ENCODE measurements at places on chromosomes 7 and 10.

DNA sequence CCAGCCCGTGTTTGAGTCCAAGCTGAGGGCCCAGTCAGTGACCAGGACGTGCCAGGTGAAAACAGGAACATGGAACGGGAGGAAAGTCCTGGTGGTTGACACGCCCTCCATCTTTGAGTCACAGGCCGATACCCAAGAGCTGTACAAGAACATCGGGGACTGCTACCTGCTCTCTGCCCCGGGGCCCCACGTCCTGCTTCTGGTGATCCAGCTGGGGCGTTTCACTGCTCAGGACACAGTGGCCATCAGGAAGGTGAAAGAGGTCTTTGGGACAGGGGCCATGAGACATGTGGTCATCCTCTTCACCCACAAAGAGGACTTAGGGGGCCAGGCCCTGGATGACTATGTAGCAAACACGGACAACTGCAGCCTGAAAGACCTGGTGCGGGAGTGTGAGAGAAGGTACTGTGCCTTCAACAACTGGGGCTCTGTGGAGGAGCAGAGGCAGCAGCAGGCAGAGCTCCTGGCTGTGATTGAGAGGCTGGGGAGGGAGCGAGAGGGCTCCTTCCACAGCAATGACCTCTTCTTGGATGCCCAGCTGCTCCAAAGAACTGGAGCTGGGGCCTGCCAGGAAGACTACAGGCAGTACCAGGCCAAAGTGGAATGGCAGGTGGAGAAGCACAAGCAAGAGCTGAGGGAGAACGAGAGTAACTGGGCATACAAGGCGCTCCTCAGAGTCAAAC lies 5.2 kb downstream of the GIMAP5 start:
- DNase-seq = no peak

DNA sequence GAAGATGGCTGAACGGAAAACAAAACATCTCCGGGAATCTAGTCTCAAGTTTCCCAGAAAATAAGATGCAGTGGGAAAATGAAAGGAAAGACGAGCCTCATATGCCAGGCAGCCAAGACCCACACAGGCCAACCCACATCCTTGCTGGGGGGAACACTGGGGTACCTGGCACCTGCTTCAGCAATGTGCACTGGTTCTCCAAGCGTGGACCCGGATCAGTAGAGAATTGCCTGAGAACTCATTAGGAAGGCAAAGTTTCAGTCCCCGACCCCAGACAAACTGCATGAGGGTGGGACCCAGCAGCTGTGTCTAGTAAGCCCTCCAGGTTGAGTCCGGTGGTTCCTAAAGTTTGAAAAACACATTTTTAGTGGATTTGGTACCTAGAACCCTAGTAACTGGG lies 18.4 kb downstream of the FAM53B start:
- no peak for DNase-seq

- no peak for DNase-seq
Measured at GRCh38 chr7:99848420-99849216, 20.8 kb downstream of the CYP3A43 start.

GRCh38 chr10:114801411-114801813 lies 20.2 kb upstream of the FHIP2A start:
- DNase-seq = no peak

DNA sequence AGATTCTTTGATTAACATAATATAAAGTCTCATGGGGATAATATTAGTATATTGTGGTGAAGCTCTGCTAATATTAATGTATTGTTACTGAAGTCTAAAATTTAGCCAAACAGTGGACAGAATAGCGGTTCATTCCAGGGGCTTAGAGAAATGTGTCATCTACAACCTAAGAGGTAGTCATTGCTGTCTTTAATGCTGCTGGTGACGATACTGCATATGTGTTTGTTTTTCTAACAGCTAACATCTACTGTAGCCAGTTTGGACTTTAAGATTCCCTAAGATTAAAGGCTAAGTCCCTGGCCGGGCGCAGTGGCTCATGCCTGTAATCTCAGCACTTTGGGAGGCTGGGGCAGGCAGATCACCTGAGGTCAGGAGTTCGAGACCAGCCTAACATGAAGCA lies 102.0 kb upstream of the SAMD8 start:
- no peak for DNase-seq

DNA sequence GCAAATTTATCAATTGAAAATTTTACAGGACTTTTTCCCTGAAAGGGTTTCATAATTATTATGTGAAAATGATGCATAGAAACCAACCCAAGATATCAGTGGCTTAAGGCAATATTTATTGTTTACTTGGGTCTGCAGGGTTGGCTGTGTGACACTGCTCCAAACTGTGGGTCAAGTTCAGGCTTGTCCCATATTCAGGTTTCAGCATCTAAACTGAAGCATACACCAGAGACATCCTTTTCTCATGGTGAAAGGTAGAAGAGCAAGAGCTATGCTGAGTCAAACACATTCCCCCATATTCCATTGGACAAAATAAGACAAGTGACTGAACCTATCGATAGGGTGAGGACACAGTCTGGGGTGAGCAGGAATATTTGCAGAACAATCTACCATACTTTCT lies 110.9 kb downstream of the MAPK8 start:
- DNase-seq = no peak

DNA sequence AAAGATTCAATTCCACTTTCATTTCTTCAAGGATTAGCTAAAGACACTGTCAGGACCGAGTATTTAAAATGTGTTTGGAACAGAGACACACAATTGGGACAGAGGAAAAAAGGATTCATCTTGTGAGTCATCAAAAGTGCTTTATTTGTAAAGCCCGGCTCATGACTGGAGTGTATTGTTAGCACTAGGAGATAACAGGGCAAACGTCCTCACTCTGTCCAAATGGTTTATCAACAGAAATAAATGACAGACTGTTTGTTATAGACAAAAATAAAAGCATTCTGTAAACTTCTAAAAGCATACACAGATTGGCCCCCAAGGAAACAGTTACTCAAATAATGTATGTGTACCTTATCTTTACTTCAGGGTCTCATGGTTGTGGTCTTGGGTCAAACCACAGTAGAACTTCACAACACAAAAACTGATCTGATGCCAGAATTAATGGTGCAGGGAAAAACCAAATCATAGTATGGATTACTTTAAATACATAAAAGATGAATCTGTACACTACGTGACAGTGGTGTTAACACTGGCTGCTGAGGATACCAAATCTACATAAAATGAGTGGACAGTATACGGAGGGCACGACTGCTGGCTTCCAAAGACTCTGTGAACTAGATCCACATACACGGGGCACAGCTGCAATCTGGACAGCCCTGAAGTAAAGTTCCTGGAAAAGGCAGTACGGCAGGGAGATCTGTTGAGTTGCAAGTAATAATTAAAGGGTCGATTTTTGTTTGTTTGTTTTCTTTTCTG lies 179.4 kb downstream of the PIP4K2A start:
- DNase-seq = no peak

DNA sequence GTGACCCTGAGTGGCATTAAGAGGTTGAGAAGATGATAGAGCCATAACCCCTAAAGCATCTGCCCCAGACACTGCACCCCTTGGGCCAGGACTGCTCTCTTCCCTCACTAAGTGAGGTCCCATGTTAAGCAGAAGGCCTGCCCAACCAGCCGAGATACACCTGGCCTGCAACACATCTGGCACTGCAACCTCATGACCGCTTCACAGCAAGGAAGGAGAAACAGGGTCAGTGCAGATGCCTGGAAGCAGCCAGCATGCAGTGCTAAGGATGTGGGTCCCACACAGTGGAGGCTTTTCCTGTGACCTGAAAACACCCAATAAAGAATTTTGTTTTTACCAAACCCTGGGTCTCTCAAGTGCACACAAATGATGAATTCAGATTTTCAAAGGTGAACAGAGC lies 7.4 kb downstream of the NOD1 start:
- DNase-seq = no peak

GRCh38 chr10:28181478-28182096 lies 121.3 kb downstream of the MPP7 start:
- DNase-seq = no peak

DNA sequence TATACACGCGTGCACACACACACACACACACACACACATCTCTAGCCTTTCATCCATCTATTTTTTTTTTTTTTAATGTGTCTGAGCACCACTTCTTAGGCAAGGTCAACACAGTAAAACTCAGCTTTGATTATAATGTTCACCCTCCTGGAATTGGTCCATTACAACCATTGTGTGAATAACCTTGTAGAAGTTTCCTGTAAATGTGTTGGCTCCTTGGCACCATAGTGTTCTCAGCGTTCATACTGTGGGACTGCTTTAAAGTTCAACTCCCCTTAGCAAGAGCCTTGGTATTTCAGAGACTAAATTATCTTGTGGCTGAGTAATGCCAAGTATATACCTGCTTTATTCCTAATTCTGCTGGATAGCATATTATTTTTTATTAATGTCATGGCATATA lies 106.3 kb upstream of the PRPS1L1 start:
- DNase-seq = no peak

- DNase-seq = no peak
Measured at GRCh38 chr7:135210888-135211178, 493 bp downstream of the WDR91 start.

DNA sequence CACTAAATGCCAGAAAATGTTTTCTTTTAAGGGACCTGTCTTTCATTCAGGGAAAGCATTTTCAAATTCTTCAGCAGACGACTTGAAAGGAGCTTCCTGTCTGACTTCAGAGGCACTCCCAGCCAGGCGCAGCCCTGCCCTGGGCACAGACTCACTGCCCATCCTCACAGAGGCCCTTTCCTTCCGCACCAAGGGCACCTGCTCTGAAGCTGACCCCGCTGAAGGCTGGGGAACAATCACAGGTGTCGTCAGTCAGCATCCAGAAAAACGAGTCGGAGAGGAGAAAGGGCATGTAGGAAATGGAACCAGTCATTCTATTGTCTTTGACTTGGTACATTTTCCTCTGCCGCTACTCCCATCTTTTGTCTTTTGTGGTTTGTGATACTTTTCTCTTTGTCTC lies 125.3 kb upstream of the PARD3 start:
- DNase-seq = no peak

DNA sequence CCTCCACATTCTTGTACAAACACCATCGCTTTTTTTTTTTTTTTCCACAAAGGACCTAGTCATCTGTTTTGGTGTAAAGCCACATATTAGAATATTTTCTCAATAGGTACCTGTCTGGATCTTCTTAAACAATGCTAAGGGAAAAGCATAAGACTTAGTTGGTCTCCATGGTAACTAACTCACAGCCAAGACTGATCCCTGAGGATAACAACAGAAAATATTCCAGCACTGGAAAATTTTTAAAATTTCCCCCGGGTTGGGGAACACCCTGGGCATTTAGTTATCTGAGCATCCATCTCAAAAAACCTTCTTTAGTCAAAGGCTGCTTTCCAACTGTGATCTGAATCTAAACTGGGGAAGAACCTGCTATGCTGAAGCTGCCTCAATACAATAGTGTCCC lies 43.7 kb upstream of the CCDC6 start:
- DNase-seq = no peak

DNA sequence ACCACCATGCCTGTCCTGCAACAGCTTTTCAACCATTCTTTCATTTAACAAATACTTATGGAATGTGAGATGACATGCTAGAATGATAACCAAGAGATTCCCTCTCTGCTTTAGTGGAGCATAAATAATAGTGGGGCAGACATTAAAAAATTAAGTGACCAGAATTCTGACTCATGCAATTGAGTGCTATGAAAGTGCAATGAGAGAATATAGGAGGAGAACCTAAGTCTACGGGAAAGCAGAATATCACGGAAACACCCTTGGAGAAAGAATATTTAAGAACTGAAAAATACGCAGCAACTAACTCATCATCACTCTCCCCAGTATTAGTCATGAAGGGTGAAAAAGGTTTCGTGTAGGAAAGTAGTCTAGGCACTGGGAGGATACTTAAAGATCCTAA lies 7.1 kb downstream of the KIF5B start:
- no peak for DNase-seq

DNA sequence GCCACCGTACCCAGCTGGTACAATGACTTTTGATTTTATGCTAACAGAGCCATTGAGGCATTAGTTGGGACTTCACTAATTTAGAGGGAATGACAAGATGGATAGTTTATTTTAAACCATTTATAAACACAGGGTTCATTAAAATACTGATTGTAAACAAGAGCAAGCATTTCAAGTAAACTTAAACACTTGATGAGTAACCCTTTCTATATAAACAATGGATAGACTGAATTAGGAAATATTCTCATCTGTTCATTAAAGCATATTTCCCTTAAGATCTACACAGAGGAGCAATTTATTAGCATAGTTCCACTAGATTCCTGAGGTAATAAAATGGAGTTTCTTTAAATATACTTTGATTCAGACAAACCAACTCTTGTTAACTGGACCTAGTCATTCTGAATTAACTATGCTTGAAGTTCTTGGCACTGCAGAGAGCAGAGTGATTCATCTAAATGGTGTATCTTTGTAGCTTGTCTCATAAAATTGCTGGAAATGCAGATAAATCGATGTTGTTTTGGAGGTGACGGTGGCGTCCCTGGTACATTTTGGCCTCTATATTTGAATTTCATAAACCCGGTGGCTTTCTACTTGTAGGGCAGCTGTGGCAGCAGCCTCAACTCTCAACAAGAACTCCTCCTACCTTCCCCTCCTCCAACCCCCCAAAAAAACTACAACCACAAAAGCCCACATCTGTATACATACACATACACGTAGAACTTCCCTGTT lies 15.4 kb upstream of the VDAC2 start:
- DNase-seq = no peak

DNA sequence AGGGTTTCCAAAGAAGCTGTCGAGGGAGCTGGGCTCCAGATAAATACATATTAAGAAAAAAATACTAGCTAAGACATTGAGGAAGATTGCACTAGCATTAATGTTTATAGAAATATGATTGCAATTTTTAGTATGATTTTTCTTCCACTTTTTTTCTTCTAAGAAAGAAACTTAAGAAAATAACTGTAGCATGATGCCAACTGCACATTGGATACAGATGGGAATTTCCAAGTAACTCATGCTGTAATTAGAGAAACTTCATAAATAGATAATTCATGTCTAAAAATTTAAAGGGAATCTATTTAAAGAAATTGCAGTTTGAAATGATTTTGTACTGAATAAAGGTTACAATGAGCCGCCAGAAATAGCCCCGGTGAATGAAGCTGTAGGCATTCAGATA lies 119.4 kb downstream of the POLR1F start:
- DNase-seq = no peak

Data from stimulated activated CD4-positive, alpha-beta T cell treated with anti-CD3 and anti-CD28 coated beads, Interleukin-1b, Interleukin-23, amount 100 ng/mL, for 24 hours (primary cell).